ENCODE measurements at places on chromosomes 1 and 21.
A peak's percentile ranks its signal among the peaks of the same experiment; 100 is the strongest.

GRCh38 chr21:33940881-33941245 lies 25.3 kb upstream of the ATP5PO start:
- no peak for DNase-seq

DNA sequence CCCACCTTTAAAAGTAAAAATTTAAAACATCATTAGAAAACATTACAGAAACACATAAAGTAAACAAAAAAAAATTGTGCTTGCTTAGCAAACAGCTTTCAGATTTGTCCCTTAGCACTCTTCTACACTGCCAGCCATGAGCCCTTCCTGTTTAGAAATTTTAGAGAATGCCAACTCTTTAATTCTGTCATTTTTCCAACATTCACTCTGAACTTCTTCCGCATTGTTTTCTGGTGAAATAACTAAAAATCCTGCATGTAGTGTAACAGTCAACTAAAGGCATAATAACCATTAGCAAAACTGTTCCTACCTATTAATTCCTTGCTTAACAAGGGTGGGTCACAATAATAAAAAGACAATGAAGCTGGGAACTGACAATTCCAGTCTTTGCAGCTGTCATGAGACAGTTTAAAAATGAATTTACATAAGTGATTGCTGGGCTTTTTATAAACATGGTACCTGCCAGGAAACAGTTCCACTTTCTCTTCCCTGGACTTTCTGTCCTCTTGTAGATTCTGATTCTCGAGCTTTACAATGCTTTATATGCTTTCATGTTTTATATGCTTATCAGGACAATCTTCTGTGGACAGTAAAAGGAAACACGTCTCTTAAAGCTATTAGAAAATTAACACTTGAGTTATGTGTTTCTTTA lies 19.0 kb downstream of the GNG12 start:
- DNase-seq, result peak; percentile 13

GRCh38 chr1:186775881-186776560 lies 52.7 kb upstream of the PLA2G4A start:
- DNase-seq, result no peak

DNA sequence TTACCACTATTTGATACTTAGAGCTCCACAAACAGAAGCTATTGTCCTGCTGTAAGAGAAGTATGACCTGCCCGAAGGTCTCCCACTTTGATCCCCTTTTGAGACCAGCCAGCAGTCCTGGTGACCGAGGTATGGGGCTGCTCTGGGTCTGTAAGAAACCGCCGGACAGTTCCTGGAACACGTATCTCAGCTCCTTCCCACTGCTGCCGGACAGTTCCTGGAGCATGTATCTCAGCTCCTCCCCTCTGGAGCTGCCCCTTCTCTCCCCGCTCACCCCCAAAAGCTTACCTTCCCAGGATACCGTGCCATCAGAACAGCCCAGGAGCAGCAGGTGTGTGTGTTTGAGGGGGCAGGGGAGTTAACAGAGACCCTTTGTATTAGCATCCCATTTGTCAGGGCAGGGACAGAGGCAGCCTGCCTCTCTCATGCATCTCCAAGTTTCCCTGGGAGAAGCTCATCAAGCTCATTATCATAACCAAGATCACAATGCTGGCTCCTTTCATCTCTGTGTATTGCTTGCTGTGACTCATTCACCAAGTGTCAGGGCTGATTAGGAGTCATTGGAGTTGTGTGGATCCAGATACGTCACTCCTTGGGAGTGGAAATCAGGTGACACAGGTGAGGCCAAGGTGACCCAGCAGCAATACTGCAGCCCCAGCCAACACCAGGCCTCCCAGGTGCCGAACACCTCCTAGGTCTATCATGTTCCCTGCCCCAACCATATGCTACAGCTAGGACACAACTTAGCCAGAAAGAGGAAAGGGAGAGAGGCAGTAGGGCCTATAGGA lies 25.3 kb downstream of the OPTC start:
- no peak for DNase-seq

- peak; percentile 69 for DNase-seq
Measured at GRCh38 chr1:210360852-210361477, 32.3 kb downstream of the HHAT start.
